ENCODE measurements at places on chromosomes 2 and 18.

GRCh38 chr2:71796174-71796593, 342.8 kb downstream of the DYSF start:
- DNase-seq, result peak; percentile 73

- no peak for DNase-seq
Observed at GRCh38 chr18:77091366-77091765, 41.2 kb downstream of the MBP start.

- no peak for DNase-seq
Observed at GRCh38 chr18:72410399-72410798, 133.7 kb downstream of the CBLN2 start.

DNA sequence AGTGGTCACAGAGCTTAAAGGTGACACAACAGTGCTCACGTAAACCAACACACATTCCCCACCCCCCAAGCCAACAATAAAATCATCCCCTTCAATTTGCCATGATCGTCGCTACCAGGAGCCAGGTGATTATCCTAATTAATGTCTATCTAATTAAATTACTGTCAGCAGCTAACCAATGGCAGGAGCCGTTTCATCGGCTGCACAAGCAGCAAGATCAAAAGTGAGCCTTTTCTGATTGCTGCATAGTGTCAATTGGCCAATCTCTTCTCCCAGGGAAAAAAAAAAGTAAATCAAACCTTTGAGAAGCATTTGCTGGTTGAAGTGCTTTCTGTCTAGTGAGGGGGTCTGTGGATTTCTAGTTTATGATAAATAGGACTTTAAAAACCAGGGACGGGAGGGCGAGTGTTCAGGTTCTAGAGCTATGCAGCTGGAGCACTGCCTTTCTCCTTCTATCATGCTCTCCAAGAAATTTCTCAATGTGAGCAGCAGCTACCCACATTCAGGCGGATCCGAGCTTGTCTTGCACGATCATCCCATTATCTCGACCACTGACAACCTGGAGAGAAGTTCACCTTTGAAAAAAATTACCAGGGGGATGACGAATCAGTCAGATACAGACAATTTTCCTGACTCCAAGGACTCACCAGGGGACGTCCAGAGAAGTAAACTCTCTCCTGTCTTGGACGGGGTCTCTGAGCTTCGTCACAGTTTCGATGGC, at the start of gene TBR1:
TBR1 (plus strand) TSS at position 311 of the 721 bp plus-strand sequence; CDS start at position 425, 114 bp downstream.
- no peak for DNase-seq

- no peak for DNase-seq
Observed at GRCh38 chr2:23791030-23791429, 135.9 kb downstream of the ATAD2B start.

GRCh38 chr2:191066197-191066918, 52.4 kb upstream of the STAT1 start:
- DNase-seq, result no peak

- DNase-seq, result no peak
Observed at GRCh38 chr2:196597531-196597930, 42.0 kb upstream of the CCDC150 start.

DNA sequence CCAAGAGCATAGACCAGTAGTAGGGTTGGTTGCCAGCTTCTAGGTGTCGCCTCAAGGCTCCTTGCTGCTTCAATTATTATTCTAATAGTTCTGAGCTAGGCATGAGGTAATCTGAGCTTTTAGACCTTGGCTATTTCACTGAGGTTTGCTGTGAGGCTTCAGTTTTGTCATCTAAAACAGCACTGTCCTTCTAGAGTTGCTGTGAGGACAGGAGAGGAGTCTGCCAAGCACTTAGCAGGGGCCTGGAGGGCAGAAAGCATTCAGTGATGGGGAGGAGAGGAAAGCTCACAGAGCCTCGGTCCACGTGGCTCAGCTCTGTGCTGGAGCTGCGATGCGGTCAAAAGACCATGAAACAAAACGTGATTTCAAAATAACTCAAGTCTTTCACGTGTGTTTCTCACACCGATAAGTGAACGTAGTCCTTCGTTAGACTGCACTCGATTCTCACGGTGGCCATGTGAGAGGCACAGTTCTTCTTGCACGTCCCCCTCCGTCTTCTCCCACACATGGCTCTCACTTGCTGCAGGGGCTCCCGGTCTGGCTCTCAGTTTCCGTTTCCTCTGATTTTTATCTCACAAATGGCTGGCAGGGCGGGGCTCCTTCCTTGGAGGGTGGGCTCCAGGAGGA, 113.7 kb downstream of the B3GNT2 start:
- DNase-seq, result no peak

DNA sequence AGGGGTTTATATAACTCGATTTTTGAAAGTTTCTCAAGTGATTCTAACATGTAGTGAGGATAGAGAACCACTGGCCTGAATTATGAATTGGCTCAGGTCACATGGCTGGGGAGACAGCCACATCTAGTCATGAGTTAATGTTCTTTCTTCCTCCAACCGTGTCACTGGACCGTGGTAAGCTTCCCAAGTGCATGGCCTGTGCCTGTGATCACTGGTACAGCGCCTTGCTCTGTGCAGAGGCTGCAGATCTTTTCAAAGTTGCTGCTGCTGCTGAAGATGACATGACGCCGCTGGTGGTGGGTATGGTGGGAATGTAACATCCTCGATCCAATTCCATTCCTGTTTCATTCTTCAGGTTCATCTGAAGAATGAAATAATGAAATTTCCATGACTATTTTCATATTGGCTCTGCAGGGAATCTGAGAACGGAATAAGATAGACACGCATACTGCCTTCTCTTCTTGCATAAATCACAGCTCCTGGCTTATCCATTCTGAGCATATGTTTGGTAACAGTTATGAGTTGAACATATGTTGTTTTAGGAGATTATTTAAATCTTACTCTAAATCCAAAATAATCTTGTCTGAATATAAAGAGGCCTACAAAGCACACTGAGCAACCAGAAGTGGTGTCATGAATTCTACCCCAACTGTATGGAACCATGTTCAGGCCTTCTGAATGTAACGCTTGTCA, 100.5 kb upstream of the THSD7B start:
- no peak for DNase-seq

- peak; percentile 80 for DNase-seq
Observed at GRCh38 chr2:231364961-231365810, 30.3 kb upstream of the B3GNT7 start.

- no peak for DNase-seq
Observed at GRCh38 chr2:98311771-98312545, 34.3 kb upstream of the CNGA3 start.

DNA sequence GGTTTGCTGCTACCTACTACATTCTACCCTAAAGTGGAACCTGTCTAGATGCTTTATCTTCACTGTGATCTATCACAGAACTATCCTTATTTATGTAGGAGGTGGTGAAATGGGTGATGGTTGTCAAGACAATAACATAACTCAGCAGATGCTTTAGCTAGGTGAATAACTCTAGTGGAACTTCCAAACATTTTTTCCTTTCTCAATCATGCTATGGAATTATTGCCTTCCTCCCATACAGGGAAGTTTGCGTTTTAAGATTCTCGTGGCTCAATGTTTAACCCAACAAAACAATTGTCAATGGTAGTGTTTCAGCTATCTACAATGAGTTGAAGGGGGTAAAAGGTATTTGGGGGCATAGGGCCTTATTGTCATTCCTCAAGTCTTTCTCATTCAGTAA, 82.6 kb upstream of the GLI2 start:
- DNase-seq, result no peak

DNA sequence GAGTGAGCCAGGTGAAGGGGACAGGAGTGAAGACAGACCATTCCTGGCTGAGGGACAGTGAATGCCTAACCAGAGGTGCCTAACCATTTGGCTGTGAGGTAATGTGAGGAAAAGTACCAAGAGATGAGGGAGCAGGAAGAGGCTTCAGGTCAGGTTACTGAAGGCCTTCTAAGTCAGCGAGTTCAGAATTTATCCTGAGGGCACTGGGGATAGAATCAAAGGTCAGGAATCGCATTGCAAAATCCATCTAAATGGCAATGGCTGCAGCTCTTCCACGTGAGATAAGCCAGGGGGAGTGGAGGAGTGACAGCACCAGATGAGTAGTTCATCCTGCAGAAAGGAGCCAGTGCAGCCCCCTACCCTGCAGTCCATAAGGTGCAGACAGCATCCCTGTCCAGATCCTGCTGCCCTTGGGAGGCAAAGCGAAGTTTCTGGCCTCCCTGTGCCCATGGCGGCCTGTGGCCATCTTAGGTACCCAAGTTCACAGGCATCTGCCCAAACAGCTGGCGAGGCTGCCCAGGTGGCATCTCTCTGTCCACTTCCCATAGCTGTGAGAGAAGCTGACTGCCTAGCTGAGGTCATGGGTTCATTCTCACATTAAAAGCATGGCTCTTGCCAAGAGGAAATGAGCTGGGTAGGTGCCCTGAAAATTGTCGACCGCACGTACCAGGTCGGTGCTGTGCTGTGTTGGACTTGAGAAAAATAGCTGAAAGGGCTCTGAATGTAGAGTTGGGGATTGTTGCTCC, 49.5 kb downstream of the CYP27C1 start:
- no peak for DNase-seq

DNA sequence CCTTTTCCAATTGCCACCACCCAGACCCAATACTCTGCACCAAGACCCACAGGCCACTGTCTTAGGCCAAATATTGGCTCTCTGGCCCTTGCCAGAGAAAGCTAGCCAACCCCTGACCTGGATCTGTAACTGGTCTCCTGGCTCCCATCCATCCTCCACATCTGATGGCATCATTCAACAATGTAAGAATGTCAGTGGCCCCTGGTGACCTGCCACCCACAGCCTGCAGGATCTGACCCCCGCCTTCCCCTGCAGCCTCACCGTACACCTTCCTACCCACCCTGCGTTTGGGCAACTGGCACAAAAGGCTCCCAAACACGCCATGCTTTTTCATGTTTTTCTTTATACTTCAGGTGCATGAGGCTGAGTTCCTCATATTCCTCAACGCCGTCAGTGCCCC, 60.0 kb upstream of the ASAP2 start:
- DNase-seq, result no peak

- no peak for DNase-seq
Observed at GRCh38 chr2:204069804-204070203, 133.2 kb downstream of the ICOS start.

- no peak for DNase-seq
Observed at GRCh38 chr2:38619458-38620164, 16.9 kb upstream of the HNRNPLL start.

DNA sequence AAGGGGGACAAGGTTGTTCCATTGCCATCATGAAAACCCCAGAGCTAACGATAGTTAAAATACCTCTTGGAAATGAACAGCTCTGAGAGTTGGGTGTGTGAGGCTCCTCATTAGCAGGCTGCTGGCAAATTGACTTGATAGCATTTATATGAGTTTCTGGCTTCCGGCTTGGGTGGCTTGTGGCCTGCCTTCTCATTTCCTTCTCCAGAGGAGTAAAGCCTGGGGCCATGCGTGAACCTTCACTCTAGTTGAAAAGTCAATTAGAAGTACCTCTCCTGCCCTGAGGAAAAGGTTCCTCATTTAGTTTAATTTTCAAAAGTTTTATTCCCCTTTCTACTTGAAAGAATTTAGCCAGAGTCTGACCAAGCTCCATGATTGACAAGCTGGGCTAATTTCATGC, 67.1 kb downstream of the MGAT5 start:
- no peak for DNase-seq

DNA sequence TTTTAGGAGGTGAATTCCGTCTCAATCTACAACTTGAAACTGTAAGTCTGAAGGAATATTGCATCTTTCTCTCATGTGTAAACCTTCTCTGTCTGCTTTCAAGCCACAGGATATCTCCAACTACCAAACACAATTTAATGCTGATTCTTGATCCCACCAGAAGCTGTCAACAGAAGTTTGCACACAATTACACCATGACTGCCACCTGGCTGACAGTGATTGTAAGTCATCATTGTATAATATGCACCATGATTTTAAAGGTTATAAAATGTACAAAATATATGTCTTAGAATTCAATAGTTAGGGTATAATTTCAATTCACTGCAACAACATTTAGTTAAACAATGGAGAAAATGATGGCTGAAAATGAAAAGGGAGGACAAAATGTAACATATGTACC, 18.4 kb downstream of the PREPL start:
- no peak for DNase-seq

DNA sequence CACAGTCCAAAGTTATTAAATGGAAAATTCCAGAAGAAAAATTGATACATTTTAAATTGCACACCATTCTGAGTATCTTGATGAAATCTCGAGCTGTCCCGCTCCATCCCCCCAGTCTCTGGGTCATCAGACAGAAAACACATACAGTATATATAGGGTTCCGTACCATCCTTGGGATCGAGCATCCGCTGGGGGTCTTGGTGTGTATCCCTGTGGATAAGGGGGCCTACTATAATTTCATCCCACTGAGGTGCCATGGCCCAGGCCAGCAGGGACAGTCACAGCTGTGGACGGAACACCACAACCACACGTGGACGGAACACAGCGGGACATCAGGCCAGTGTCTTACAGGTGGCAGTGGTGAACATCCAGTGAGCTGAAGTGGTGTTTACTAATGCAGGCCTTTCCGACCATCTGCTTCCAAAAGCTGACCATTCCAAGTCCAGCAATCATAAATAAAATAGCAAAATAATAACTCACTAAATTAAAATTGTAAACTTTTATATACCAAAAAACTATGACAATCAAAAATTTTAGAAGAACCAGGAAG, 14.0 kb downstream of the TWIST2 start:
- DNase-seq, result no peak

- no peak for DNase-seq
Observed at GRCh38 chr2:88261725-88262124, 91.6 kb downstream of the THNSL2 start.

GRCh38 chr2:201413552-201413951, 37.7 kb downstream of the TRAK2 start:
- DNase-seq, result no peak

DNA sequence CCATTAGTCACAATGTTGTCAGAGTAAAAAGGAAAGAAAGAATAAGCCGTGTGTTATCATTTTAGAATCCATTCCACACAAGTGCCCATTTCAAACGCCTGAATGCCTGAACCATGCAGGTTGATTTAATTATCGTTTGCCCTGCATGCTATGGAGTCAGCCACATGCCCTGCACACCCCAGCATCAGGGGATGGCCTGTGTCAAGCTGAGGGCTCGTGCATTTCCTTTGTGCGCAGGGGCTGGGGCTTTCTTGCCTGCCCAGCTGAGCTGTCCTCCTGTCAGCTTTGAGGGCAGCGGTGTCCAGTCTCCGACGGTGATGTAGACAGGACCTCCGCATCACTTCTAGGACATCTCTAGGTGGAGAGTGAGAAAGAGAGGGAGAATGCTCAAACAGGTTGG, 200.4 kb downstream of the TSN start:
- DNase-seq, result no peak

DNA sequence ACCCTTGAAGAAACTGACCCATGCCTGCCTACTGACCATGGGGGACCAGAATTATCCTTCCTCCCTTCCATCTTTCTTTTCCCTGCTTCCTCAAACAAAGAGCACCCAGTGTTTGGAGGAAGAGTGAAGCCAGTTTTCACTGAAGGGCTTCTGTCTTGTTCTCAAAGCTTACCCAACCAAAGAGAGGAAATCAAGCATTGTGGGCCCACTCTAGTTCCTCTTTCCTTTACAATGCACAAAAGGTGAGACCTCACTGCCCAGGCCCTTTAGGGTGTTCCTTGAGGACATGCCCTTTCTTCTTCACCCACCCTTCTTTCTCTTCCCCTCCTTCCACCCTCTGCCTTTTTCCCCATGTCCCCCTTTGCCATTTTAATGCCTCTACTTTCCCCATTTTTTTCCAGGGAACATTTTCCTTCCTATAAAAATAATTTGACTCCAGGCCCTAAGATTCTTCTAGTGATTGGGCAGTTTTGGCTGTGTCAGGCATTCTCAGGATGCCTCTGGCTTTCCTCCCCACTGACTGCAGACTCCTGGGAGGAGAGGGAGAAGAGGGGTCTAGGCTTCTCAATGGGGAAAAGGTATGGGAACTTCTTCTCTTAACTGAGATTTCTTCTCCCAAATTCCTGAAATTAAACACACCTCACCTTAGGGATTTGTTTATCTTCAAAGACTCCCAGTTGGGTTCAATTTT, 126.6 kb upstream of the RMDN2 start:
- no peak for DNase-seq
